Stimulated activated CD4-positive, alpha-beta T cell treated with anti-CD3 and anti-CD28 coated beads, Interleukin-1b, Interleukin-23, amount 100 ng/mL, for 24 hours (primary cell): ENCODE measurements at places on chromosomes 5 and 9.

- DNase-seq: no peak
These were observed 142.4 kb upstream of the C9orf72 start for GRCh38 chr9:27715651-27716050.

GRCh38 chr9:116238225-116238624, 84.6 kb downstream of the PAPPA start:
- no peak for DNase-seq

DNA sequence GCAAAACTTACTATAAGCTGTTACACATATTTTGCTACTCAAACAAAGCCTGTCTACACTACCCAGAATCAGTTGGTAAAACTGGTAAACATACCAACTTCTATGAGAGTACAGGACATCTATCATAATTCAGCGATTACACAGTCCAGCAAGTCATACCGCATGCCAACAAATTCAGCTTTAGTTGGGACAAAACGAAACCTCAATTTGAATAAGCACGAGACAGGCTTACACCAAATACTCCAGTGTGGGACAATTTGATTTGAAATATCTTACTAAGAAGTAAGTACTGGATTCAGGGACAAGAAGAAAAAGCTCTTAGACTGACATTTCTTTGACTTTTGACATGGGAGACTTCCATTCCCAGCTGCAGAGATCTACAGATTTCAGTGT, 2.0 kb downstream of the NRG2 start:
- DNase-seq: no peak

DNA sequence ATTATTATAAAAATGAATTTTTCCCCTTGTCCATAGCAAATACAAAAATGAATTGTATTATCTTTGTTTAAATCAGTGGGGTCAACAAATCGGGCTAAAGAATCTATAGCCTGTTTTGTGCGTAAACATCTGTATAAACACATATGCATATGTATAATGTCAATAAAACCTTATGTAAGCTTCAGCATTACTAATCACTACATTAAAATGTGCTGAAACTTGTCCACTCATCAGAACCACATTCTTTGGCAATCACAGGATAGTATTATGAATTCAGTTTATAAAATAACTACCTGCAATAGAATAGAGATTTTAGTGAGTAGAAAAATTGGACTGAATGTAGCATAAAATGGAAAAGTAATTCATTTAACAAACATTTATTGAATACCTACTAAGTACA, 30.6 kb downstream of the RGMB start:
- no peak for DNase-seq

- no peak for DNase-seq
These were observed 116.0 kb downstream of the CRB2 start for GRCh38 chr9:123471843-123472570.

DNA sequence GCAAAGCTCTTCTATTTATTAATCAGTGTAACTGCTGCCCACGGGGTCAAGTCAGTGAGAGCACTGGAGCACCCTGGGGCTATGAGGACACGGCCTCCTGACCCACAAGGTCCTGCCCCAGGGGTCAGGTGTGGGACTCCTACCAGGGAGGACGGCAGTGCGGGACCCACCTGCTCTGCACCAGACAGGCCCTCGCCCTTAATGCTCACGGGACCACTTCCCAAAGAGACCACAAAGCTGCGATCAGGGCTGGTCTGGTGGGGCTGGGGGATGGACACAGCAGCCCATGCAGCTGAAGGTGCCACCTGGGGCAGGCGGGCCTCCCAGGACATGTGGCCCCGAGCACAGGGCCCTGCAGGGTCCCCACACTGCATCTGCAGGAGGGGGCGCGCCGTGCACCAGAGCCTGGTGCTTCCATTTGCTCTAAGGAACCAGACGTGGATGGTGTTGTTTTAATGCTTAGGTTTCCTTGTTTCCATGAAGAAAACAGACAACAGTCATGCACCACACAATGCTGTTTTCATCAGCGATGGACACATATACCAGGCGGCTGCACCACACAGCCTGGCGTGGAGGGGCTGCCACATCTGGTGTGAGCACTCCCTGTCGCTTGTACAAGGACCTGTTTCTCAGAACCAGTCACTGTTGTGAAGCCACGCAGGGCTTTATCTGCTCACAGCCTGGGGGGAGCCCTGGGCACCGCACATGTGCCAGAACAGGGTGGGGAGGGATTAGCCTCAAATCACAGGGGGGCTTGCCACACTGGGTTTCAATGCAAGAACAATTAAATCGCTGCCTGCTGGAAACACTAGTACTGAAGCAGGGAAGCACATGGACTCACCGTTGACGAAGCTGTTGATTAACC, 22.6 kb downstream of the CLPTM1L start:
- DNase-seq: no peak
